Activated CD4-positive, alpha-beta T cell treated with anti-CD3 and anti-CD28 coated beads for 1 hour (primary cell): ENCODE measurements at places on chromosomes 2 and 18.

DNA sequence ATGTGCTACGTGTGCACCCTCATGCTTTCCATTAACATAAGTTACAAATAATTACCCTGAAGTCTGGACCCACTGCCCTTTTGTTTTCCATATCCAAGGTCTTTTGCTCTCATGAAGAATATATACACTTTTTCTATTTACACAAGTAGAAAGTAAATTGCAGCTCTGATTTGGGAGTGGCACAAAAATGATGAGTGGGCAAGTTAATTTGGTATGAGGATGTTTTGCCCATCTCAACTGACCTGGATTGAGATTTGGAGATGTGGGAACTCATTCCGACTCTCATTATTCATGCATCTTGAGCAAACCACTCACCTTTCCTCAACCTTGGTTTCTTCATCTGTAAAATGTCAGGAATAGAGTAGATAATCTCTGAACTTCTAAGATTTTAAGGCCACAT lies 53.6 kb upstream of the TMEM17 start:
- DNase-seq: no peak

DNA sequence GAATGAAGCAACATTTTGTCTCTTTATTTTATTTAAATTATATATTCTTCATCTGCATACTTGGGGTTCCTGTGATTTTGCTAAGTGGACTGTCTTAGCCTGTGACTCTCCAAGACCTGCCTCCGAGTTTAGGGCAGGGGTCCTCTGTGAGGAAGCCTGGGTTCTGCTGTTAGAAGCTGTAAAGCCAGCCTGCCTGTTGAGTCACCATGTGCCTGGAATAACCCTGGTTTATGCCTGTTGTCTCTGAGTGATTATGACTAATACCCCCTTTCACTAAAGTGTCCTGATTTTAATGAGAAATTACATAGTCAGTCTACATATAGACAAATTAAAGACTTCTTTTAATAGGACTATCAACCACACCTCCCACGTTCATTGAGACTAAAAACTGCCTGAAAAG lies 369.1 kb downstream of the ZNF521 start:
- DNase-seq: no peak

- DNase-seq: no peak
Measured at GRCh38 chr2:232419245-232420072, 12.8 kb downstream of the ALPG start.

- no peak for DNase-seq
Measured at GRCh38 chr18:47390410-47391024, 139.1 kb upstream of the SKOR2 start.

DNA sequence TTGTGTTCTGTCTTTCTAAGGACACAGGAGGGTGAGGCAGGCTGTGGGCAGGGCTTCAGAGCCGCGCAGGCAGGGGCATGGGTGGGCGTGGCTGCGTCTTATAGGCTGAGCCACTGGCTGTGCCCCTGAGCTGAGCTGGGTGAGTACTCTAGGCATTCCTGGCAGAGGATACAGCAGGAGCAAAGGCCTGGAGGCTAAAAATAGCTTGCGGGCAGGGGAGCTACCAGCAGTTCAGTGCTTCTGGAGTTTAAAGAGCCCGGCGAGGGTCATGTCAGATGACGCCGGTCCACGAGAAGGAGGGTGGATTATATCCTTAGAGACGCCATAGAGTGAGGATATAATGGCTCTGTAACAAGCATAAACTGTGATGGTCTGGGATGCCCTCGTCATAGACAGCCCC lies 31.5 kb upstream of the PDIA6 start:
- DNase-seq: no peak

- DNase-seq: no peak
Measured at GRCh38 chr2:144201868-144202468, 318.0 kb downstream of the ZEB2 start.

GRCh38 chr2:234593636-234594035 lies 96.8 kb upstream of the ARL4C start:
- no peak for DNase-seq
